Myocyte (in vitro differentiated cells): ENCODE measurements at places on chromosomes 1 and 21.

DNA sequence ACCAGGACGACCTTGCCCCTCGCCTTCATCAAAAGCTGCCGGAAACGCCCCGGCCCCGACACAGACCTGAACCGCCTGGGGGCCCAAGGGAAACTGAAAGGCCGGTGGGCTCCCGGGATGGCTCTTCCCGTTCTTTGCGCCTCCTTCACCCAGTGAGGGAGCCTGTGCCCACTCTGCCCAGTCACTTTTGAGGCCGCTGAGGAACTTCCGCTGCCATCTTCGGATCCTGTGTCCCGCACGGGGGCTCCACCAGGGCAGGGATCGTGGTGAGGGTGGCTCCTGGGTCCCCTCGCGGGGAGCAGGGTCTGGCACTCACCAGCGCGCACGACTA, 104.0 kb downstream of the PPIAL4G start:
- DNase-seq = no peak

DNA sequence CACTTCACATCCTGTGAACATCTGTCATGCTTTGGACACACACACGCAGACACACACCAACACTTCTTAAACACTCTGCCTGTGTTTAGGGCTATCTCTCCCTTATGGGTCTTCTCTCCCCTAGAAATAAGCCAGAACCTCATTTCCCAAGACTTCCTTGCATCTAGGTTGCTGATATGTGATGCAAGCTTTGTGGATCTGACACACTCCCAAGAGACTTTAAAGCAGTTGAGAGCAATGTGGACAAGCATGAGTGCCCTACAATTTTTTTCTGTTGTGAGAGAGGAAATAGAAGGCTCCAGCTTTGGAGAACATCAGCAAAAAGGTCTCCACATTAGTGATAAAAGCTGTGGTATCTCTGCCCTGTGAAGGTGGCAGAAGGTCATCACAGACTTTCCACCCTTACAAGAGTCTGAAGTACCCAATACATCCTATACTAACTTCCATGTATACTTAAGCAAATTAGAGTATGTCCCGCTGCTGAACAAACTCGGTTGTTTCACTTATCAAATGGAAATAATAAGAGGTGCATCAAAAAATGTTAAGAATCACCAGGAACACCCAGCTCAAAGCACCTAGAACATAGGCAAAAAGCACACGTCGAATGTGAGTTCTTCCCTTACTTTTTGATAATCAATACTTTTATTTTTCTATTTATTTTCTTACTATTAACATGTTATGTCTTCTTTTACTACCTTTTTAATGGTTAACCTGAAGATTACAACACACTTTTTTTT, 267.6 kb downstream of the SETD4 start:
- DNase-seq = no peak

DNA sequence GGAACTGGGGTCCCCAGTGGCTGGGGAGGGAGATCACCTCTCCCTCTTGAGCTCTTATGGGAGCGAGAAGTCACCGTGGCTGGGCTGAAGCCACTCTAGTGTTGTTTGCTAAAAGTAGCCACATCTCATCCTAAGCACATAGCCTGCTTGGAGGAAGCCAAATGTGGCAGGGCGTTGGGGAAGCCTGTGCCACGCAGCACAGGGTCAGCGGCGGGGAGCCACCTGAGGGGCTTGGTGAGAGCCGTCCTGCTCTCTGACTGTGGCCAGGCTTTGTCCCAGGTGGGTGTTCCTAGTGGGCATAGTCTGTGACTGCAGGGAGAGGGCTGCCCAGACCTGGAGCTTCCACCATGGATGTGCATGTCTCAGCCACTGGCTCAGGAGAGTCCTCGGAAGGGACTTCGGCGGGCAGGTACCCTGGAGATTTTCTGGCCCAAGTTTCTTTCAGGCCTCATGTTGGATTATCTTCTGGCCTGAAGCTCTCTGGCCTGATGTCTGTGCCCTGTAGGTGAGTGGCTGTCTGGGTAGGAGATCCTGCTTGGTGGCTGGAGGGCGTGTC, 38.9 kb downstream of the MORN1 start:
- no peak for DNase-seq

DNA sequence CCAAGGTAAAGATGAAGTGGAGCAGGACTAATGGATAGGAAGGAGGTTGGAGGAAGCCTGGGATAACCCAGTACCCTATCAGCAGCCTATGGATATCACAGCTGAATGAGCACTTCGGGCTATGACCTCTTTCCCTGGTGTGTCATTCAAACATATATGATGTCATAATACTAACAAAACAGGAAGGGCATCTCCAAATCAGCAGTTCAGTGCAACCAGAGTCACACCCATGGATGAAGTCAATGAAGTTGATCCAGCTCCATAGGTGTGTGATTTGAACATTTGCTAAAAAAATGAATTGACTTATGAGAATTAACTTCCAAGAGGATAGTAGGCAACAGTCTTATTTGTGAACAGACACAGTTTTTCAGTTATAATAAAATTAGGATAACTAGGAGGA, 1.7 kb upstream of the C1orf116 start:
- DNase-seq = no peak

GRCh38 chr1:205256951-205257625, 29.3 kb downstream of the TMCC2 start:
- DNase-seq = no peak

DNA sequence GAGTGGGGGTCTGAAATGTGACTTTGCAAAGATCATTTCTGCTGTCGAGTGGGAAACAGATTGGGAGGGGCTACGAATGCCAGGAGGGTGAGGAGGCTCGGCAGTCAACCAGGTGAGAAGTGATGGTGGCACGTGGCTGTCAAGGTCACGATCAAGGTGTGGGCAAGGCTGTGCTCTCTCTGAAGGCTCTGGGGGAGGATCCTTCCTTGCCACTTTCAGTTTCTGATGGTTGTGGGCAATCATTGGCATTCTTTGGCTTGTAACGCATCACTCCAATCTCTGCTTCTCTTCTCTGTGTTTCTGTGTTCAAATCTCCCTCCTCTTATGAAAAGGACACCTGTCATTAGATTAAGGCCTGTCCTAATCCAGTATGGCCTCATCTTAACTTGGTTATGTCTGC, 6.1 kb upstream of the SPSB1 start:
- no peak for DNase-seq

DNA sequence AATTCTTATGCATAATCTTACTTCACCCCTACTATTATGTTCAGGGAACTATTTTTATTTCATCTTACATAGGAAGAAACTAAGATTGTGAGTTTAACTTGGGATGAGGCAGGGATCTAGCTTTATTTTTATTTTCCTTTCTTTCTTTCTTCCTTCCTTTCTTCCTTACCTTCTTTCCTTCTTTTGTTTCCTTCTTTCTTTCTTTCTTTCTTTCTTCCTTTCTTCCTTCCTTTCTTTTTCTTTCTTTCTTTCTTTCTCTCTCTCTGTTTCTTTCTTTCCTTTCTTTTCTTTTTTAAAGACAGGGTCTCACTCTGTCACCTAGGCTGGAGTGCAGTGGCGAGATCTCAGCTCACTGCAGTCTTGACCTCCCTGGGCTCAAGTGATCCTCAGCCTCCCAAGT, 28.9 kb downstream of the NEK2 start:
- no peak for DNase-seq

GRCh38 chr1:193221651-193222050, 35.2 kb upstream of the B3GALT2 start:
- peak; percentile 8 for DNase-seq

DNA sequence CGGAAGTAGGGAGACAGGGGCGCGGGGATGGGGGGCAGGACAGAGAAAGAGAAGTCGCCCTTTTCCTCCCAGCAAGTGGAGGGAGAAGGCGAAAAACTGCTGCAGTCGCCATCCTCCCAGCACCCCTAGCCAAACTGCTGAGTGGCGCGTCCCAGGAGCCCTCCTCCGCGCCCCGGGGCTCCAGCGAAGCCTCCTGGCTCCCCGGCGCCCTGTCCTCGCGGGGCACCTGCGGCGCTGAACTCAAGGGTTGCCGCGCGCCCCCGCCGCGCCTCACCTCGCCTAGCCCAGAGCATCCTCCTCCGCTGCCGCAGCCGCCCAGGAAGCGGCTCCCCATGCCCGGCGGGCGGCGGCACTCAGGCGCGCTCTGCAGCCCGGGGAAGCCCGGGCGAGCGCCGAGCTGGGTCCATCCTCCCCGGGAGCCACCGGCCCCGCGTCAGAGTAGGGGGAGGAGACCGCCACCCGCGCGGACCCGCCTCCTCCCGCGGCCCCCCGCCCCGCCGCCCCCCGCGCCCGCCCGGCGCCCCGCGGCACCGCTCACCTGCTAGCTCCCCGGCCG, at the start of gene DAB1:
Gene DAB1, minus strand, starts transcription at position 405 of the 556 bp plus-strand sequence. CDS start 133,030 bp downstream, outside the sequence.
- DNase-seq = no peak

DNA sequence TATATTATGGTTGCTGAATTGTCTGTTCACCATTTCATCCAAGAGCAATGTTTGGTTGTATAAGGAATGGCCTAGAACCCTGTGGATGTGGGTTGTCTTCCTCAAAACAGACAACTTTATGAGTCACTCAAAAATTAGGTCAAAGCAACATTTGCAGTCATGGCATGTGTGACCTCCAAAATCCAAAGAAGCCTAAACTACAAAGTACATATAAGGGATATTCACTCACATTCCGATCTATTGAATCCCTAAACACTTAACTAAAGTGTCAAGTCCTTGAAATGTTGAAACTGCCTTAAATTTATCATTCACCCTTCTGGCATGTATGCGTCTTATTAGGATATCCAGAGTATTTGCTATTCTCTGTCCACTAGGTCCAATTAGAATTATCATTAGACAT, 491.5 kb downstream of the NUF2 start:
- DNase-seq = no peak

GRCh38 chr1:162689745-162690671, 57.7 kb downstream of the DDR2 start:
- peak; percentile 85 for DNase-seq

DNA sequence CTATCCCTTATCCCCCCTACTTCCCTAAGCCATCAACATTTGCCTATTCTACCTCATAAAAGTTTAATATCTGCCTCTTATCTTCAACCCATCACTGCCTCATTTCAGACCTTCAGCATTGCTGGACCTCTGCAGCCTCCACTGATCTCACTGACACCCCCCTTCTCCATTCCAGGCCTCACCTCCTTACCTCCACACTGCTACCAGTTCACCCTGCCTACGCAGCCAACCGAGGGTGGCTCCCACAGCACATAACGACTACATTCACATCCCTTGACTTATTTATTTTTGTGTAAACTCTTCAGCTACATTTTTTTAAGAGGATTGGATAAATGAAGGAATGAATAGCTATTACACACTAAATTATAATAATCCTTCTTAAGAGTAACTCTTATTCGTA, 14.2 kb downstream of the CLCC1 start:
- DNase-seq = no peak

GRCh38 chr1:213570487-213570886, 417.3 kb upstream of the PROX1 start:
- peak; percentile 1 for DNase-seq

DNA sequence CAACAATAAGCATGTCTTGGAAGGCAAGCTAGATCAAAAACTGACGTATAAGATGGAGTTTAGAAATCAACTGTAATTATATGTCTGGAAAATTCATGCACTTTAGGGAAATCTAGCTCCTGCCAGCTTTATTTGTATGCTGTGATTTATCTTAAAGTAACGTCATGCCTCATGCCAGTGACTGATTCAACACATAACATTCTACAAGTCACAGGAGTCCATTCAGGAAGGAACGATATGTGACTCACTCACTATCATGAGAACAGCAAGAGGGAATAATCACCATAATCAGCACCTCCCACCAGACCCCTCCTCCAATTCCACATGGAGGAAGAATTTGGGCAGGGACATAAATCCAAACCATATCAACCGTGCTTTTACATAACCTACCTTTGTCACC, 682.4 kb upstream of the ADAMTS5 start:
- peak; percentile 56 for DNase-seq

DNA sequence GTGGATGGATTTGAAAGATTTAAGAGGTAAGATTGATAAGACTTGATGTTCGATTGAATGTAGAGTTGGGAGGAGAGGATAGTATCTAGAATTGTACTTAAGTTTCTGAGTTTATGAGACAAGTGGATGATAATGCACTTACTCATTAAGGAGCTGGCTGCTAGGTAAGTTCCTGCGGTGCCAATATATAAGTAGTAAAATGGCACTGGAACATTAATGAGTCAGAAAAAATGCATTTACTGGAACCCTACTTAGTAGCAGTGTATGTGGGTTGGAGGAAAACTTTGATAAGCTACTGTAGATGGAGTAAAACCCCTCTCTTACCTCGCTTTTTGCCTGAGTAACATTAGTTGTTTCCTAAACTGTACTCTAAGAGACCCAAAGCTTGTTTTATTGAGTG, 68.2 kb downstream of the ZFYVE9 start:
- DNase-seq = no peak

DNA sequence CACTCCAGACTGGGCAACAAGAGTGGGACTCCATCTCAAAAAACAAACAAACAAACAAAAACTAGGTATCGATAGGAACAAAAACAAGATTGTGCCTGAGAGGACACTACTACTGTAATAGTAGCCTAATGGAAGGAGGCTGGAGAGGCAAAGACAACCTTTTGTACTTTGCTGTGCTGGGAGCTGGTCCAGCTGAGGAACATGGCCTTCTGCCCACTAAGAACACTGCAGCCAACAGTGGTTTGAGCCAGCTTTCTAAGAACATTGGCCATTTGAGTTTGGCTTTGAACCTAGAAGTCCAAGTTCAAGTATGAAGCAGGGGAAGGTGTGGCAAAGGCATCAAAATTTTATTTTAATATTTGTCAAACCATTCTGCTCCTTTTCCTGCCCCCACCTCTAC, 22.7 kb upstream of the RGS8 start:
- peak; percentile 27 for DNase-seq

- DNase-seq = no peak
These were observed 415.5 kb downstream of the RPS6KC1 start for GRCh38 chr1:213466541-213466940.

- no peak for DNase-seq
These were observed 4.4 kb downstream of the ATP1B1 start for GRCh38 chr1:169110689-169111447.

- no peak for DNase-seq
These were observed 96.7 kb downstream of the GALNT2 start for GRCh38 chr1:230163719-230164118.

DNA sequence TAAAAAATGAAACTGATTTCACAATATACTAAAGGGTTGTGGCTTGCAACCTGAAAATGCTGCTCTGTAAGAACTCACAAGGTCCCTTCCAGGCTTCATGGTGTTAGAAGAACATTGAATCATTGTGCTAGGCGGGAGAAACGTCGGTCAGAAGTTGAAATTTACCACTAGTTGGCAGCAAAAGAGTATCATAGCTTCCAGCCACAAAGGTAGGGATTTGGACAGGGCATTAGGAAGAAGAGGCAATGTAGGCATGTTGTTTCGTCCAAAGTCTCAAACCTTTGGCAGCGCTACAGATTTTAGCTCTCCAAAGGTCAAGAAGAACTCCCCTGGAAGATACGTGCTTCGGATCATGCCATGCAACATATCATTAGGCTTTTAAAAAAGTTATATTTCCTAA, 62.5 kb upstream of the ZP4 start:
- no peak for DNase-seq
